ENCODE measurements at places on chromosomes 6 and 20.

DNA sequence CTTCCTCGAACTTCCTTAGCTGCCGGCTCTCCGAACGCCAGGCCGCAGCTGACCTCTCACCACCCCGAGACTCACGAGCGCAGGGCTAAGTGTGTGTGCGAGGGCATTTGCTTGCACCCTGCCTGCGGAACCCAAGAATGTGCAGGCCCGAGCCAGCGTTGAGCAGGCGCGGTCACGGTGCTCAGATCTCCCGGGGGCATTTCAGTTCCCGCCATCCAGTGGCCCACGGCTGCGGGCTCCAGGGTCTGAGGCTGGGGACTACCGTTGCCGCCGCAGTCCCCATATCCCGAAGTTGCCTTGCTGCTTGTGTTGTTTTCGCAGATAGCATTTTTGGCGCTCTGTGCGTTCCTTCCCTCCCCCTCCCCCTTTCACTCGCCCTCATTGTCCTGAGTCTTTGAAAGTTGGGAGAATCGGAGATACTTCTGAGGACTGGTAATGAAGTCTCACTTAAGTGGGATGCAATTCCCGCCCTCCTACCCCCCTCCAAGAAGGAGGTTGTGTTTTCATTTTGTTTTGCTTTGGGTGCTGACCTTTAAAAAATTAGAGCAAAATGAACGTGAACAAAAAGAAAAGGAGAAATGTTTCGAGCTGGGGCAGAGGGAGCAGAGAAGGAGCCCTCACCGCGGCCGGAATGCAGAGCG lies 1.7 kb downstream of the NR2E1 start:
- DNase-seq, result no peak

DNA sequence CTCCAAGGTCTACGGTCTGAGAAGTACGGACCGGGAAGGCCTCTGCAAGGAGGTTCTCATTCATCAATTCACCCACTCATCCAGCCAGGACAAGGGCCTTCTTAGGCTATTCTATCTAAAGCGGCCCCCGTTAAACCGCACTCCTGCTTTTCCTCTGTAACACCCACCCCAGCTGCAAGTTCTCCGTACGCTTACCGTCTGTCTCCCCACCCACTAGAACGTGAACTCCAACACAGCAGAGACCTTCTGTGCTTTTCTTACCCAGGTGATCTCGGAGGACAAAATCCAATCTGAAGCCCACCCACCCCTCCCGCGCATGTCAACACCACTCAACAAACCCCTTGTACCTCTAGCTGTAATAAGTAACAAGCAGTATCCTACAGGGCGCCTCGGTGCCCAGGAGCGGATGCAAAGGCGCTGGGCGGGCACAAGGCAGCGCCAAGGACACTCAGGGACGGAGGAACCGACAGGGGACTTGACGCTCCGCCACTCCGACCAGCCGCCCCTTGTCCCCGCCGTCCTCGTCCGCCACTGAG lies 351 bp downstream of the AURKA start:
- no peak for DNase-seq

DNA sequence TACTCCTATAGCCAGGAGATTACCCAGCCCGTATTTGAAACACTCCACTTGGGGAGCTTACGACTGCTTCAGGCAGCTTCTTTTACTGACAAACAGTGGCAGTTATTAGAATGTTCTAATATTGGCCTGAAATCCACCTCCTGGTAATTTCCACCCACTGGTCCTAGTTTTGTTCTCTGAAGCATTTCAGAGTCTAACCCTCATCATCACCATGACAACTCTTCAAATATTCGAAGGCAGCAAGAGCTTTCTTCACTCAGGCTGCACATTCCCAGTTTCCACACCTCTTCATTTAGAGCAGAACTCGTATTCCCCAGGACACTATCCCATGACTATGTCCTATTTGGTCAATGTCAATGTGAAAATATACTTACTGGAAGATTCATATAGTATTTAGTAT lies 325.6 kb downstream of the UBE3D start:
- DNase-seq, result peak; percentile 4

DNA sequence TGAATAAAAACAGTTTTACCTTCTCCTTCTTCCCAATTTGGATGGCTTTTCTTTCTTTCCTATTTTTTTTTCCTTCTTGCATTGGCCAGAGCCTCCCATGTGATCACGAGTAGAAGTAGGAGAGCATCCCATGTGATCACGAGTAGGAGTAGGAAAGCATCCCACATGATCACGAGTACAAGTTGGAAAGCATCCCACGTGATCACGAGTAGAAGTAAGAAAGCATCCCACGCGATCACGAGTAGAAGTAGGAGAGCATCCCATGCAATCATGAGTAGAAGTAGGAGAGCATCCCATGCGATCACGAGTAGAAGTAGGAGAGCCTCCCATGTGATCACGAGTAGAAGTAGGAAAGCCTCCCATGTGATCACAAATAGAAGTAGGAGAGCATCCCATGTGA lies 218.6 kb downstream of the DLL1 start:
- no peak for DNase-seq

GRCh38 chr6:129592516-129593232 lies 117.3 kb downstream of the ARHGAP18 start:
- DNase-seq, result no peak

DNA sequence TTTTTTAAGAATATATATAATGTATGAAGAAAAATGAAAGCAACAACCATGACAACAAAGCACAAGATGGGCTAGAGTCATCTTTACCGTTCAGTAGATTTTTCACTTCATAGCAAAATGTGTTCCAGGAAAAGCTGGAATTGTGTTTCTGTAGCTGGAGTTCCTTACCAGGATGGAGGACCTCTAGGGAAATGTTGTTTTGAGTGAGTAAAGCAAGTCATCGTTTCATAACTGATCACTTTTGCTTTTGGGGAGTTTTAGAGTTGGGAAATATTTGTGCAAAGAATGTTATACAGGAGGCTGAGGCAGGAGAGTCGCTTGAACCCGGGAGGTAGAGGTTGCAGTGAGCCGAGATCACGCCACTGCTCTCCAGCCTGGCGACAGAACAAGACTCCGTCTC lies 151.6 kb downstream of the SASH1 start:
- no peak for DNase-seq

DNA sequence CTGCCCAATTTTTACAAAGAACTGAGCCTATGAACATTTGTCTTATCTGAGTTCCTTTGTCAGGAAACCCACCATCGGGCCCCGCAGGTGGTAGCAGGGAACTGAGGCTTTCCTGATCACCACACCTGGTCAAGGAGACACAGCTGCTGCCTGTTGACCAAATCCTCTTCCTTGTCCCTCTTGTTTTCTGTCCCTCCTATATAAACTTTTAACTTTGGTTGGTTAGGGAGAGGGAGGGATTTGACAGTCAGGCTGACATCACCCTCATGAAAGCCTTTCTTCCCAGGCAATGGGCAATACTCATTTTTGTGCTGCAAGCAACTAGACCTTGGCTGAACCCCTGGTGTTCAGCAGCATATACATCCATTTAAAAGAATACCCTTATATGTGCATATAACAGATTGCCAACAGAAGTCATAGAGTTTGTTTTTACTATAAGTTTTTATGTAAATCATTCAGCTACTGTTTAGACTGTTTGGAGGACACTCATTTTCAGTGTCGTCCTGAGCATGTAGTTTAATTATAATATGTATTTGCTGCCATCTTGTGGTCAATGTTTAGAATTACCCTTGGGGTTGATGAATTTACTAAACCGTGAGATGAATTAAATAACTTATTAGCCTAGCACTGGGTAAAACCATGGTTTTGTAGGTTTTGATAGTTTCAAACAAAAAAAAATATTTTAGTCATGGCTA lies 17.0 kb downstream of the CRISP1 start:
- no peak for DNase-seq

- no peak for DNase-seq
These were observed 90.3 kb downstream of the VEGFA start for GRCh38 chr6:43860285-43860684.

DNA sequence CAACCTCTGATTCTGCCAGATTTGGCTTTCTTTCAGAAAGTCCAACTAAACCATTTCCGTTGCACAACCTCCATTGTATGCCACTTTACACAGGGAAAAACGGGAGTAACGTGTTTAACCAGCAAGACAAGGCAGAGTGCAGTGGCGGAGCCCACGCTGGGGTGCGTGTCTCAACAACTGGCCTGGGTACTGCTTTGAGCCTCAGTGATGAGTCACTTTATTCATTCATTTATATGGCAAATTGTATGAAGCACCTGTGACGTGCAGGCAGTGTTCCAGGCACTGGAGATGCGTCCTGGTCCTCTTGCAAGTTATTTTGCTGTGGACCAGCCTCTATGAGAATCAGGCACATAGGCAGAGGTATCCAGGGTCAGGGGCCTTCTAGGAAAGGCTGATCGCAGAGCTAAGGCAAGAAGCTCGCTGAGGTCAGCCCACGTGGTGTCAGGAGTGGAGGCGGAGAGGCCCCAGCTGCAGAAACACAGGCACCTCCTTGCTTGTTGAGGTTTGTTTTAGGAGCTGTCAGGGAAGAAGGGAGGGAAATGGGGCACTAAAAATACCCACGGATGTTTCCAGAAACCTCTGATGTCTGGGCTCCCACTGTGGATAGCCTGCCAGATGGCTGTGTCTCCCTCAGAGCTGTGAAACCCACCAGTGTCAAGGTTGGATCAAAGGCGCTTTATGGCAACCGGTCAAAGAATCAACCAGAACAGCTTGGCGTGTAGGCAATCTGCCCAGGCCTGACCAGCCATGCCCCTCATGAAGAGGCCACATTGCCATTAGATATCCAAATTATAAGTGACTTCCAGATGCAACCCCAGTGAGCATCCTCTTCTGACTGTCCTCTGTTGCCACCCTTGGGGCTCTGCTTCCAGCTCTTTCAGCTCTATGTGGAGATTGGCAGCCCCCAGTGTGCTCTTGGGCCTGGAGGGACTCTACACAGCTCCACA lies 157.2 kb downstream of the CD83 start:
- DNase-seq, result no peak

DNA sequence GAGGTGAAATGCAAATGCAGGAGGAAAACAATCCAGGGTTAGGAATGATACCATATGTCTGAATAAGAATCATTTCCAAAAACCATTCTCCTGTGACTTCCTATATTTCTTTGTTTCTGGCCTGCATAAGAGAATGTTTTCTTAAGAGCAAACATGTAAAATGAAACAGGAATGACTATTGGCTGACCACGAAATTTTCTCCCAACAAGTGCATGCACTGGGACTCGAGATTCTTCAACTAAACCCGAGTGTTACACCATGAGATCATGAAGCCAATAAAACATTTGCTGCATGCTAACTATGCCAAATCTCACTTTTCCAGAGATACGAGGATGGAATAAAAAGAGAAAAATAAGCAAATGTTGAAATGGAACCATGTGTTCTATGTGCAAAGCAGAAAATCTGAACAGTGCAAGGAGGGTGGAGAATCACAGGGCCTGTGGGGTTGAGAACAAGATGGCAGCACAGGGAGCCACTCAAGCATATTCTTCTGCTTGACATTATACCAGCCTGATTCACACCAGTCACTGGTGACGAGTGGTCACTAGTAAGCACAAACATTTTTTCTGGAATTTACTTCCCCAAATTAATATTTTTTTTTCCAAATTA lies 212.2 kb upstream of the FOXA2 start:
- DNase-seq, result no peak

DNA sequence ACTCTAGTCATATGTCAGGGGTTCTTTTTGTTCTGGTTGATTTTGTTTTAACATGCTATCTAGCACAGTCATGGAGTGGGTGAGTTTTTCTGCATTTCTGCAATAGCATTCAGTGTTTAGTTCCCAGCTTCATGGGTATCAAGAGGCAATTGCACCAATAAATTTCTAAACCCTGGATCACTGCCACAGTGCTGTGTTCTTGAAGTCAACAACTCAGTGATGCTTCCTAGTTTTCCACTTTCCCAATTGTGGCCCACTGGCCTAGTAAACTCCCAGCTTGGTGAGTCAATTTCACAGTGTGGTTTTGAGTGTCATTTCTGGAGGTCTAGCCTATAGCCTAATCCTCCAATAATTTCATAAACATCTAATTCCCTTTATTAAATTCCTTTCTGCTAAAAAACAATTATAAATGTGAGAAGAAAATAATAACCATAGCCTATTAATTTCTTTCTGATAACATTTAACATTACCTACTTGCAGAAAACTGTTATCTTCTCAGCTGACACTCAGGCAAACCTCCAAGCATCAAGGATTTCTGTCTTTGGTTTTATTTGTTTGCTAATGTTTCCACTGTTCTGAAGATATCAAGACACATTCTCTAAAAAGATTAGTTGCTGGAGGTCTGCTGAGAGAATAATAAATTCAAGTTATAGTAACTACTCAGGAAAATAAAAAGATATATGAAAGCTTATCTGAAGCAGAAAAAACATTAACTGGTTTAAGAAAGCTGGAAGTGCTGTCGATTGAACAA lies 89.9 kb downstream of the PDE7B start:
- no peak for DNase-seq

DNA sequence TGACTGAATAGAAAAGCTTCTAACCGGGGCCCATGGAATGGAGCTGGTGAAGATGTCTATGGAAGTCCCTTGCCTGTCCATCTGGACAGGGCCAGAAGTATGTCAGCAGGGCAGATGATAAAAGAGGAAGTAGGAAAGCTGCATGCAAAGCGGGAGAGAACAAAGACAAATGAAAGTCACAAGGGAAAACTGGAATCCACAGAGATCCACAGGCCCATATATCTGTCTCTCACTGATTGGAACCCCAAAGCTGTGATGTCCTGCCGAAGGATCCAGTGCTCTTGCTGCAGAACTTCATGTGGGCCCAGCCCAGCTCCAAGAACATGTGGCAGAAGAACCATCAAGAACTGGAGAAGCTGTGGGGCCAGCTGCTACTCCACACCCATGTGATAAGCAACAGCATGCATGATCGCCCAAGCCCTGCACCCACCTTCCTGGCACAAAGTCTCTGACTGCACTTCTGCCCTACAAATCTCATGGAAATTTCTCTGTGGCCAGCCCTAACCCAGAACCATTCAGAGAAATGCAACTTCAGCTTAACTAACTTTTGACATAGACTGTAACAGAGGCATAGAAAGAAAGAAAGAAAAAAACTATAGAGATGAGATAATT lies 716.0 kb downstream of the KIF16B start:
- DNase-seq, result no peak

DNA sequence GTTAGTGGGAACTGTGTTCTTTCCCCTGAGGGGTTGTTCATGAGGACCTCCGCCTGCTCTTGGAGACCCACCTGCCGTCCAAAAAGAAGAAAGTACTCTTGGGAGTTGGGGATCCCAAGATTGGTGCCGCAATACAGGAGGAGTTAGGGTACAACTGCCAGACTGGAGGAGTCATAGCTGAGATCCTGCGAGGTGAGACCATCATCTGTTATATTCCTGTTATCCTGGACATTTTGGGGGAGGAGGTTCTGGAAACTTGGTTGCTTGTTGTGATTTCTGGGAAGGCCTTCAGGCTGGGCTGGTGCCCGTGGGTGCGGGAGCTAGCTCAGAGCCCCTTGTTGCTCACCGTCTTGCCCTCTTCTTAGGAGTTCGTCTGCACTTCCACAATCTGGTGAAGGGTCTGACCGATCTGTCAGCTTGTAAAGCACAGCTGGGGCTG lies 2.0 kb downstream of the NOP56 start:
- no peak for DNase-seq

- no peak for DNase-seq
These were observed 258.0 kb downstream of the ATXN1 start for GRCh38 chr6:16503241-16503775.

All from head of caudate nucleus (tissue), 42 donors.